ENCODE measurements at places on chromosomes 7 and 10.

DNA sequence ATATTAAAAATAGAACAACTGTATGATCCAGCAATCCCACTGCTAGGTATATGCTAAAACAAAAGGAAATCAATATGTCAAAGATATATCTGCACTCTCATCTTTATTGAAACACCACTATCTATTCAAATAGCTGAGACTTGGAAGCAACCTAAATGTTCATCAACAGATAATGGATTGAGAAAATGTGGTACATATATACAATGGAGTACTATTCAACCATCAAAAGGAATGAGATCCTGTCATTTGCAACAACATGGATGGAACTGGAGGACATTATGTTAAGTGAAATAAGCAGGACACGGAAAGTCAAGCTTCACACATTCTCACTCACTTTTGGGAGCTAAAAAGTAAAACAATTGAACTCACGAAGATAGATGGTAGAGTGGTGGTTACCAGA lies 610.1 kb upstream of the SEMA3D start:
- no peak for DNase-seq

GRCh38 chr10:4351723-4352413 lies 474.1 kb upstream of the AKR1E2 start:
- no peak for DNase-seq

DNA sequence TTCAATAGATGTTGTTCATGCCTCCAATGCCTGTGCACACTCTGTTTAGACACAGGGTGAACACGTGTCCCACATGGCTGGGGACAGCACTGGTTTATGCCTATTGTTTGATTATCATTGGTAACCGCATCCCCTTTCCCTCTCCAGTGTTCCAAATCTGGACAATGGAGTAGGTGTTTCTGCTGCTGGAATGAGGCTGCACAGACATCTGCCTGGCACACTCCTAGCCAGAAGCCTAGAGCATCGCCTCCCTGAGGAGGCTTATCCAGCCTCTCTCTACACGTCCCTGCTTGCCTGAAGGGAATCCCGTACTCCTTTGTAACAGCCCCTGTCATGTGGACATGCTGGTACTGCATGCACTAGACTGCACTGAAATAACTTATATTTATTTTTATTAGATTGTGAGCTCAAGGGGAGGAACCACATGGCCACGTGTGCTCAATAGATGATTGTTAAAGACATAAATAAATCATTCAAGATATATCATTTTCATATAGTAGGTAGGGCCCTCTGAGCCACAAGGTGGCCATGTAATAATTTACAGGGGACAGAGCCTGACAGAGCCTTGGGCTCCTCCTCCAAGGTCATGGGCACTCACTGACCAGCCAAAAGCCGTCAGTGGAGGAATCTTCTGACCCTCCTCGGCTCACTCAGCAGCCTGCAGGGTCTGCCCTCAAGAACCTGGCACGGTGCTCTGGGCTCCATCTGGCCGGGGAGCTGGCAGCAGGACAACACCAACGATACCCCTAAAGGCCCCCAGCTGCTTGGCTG lies 310.9 kb upstream of the ZNF32 start:
- no peak for DNase-seq

DNA sequence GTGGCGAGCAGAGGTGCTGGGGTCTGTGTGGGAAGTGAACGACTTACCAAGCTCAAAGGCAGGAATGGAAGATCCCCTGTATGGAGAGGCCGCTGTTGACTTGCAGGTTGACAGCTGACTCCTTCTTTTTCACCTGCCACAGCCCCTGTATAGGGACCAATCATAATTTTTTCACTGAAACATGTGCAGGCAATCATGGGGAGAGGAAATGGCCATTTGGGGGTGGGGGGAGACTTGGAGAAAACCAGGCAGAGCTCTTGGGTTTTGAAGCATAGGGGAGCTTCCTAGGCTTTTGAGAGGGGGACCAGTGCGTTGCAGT lies 101.4 kb downstream of the WDR37 start:
- DNase-seq = no peak

DNA sequence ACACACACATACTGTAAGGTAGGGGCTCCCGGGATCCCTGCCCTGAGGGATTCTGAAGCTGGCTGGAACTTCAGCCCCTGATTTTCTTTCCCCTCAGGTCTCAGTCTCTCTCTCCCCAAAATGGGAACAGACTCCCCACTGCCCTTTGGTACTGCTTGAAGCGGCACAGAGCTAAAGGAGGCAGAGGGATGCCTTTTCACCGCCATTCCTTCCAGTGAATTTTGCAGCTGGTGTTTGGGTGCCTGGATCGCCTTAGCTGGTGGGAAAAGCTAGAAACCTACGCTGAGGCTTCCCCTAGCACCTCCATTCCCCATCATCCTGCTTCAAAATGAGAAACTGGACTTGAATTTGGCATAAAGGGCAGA lies 2.7 kb upstream of the CUEDC2 start:
- DNase-seq = no peak

DNA sequence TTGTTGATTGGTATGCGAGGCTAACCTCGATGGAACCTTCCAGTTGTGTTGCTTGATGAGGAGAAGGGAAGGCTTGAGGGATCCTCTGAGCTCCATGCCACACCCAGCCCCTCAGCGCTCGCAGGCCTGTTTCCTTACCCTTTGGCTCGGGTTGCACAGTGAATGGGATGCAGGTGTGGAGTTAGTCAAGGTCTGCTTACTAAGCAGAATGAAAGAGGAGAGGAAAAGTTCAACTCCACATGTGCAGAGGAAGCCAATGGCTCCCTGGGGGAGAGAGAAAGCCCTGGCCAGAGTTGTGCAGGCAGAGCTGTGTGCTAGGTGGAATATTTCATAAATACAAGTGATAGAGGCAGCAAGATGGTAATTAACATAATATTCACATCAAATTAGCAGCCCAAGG lies 85.5 kb downstream of the JCAD start:
- no peak for DNase-seq

Data from stimulated activated CD8-positive, alpha-beta memory T cell treated with anti-CD3 and anti-CD28 coated beads, Interleukin-2, amount 100 ng/mL, for 48 hours (primary cell).